ENCODE measurements at places on chromosomes 7 and 10.

DNA sequence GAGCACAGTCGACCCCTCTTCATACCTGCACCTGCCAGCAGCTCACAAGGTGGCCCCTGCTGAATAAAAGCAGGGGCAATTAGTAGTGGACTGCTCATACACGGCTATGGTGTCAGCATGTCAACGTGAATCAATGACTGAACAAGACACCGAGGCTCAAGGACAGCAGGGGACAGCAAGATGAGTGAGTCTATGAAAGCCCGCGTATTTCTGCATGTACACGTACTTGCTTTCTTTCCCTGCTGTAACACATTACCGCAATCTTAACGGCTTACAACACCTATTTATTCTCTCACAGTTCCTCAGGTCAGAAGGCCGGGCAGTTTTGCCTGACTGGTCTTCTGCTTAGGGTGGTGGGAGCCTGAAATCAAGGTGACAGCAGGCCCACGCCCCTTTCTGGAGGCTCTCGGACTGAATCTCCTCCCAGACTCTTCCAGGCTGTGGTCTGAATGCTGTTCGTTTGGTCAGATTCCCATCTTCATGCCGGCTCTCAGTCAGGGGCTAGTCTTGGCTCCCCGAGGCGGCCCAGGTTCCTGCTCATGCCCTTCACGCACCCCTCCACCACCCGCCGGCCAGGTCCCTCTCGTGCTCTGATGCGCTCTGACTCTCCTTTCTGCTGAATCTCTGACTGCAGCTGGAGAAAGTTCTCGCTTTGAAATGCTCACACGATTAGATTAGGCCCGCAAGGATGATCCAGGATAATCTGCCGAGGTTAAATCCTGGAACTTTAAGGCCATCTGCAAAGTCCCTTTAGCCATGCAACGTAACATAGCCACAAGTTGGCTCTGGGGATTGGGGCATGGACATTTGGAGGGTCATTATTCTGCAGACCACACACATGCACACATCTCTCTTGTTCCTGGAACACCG, 7.8 kb upstream of the PPP2R2D start:
- DNase-seq = peak; percentile 73

GRCh38 chr10:116118847-116119246, 154.2 kb downstream of the GFRA1 start:
- DNase-seq = no peak

DNA sequence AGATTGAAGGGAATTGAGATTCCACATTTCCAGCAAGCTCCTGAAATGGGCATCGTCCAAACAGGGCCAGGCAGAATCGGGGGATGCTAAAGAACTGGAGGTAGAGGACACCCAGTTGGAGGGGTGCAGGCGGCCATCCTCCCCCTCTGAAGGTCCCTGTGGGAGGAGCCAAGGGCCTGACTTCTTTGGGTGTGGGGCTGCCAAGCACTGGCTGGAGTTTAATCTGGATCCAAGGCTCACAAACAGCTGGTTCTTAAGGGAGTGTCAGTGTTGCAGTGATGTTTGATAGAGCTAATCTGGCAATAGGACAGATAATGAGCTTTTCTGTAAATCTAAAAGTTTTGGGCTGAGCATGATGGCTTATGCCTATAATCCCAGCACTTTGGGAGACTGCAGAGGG, 20.8 kb downstream of the TSPAN14 start:
- no peak for DNase-seq

DNA sequence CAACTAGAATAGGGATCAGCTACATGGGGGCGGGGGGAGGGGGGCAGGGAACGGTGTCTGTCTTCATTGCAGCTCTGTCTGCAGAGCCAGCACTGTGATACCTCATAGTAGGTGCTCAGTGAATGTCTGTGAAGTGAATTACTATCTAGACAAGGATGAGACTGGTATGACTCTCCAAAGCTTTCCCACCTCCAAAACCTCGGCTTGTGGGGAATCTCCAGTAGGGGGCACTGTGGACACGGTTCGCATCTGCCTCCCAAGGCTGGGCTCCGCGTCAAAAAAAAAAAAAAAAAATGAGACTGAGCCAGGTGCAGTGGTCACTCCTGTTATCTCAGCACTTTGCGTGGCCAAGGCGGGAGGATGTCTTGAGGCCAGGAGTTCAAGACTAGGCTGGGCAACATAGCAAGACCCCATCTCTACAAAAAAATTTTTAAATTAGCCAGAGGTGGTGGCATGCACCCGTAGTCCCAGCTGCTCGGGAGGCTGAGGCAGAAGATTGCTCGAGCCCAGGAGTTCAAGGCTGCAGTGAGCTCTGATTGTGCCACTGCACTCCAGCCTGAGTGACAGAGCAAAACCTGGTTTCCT, 9.6 kb downstream of the TRIM56 start:
- peak; percentile 49 for DNase-seq

DNA sequence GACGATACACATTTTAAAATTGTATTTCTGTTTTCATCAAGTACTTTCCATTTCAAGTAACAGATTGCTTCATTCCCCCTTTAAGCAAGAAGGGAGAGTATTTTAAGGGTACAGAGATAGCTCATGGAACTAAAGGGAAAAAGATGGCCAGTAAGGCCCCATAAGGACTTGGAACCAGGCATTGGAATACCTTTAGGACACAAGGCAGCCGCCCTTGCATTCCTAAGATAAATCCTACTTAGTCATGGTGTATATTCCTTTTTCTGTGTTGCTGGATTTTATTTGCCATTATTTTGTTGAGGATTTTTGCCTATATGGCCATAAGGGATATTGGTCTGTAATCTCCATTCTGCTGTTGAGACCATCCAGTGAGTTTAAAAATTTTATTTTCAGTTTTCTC, 49.2 kb downstream of the BTRC start:
- no peak for DNase-seq

Data from NCI-H146 (cell line).